Bone marrow (tissue), 2 donors: ENCODE measurements at places on chromosomes 2 and 18.

GRCh38 chr18:79588636-79589481 is 90.7 kb upstream of the CTDP1 start:
- DNase-seq, result no peak

DNA sequence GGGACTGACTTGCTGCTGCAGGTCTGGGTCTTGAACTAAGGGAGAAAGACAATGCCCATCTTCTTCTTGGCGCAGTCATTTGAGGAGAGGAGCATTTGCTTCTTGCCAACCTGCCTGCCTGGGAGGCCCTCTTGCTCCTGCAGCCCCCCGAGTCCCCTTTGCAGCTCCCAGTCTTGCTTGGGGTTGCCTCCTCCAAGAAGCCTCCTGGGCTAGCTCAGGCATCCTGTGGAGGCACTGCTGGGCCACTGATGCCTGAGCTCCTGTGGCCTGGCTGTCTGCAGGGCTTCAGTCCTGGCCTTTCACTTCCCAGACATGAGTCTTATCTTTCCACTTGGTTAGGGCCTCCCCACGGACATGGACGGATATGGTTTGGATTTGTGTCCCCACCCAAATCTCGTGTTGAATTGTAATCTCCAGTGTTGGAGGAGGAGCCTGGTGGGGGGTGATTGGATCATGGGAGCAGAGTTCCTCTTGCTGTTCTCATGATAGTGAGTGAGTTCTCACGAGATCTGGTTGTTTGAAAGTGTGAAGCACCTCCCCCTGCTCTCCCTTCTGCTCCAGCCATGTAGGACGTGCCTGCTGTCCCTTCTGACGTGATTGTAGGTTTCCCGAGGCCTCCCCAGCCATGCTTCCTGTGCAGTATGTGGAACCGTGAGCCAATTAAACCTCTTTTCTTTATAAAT is 17.3 kb downstream of the HPCAL1 start:
- no peak for DNase-seq

- no peak for DNase-seq
These were observed 81.9 kb downstream of the EHBP1 start for GRCh38 chr2:62787386-62787785.

DNA sequence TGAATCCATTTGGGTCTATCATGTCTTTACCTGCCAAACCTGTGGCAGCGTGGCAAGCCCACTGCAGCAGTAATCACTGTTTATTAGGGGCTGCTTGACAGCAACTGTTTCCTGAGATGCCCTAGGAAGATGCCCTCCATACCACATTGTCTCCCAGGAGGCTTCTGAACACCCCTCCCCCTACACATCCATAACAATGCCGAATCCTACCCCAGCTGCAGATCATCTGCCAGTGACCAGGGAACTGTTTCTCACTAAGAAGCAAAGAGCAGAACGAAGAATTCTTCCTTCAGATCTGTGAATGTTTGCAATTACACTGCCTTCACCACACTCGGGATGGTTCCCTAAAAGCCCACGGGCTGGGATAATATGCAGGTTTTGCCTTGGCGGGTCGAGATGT is 127.8 kb downstream of the VIT start:
- no peak for DNase-seq

DNA sequence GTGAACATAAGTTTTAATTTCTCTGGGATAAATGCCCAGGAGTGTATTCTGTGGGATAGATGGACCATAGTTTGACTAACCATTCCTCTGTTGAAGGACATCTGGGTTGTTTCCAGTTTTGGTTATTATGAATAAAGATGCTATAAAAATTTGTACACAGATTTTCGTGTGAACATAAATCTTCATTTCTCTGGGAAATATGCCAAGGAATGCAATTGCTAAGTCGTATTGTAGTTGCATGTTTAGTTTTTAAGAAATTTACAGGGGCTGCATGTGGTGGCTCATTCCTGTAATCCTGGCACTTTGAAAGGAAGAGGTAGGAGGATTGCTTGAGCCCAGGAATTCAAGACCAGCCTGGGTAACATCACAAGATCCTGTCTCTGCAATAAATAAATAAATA is 6.9 kb upstream of the SLC11A1 start:
- no peak for DNase-seq

DNA sequence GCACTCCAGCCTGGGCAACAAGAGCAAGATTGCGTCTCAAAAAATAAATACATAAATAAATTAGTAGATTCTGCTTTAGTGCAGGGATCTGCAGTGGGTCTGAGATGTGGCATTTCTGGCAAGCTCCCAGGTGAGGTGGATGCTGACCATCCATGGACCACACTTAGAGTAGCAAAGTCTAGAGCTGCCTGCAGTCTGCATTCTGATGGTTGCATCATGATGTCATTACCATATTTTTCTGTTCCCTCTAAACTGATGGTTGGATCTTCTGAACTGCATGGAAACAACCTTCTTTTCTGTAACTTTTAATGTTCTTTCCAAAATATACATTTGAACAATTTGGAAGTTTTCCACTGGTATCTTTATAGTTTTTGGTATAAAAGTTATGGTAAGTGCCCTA is 42.9 kb downstream of the MYL12B start:
- no peak for DNase-seq

GRCh38 chr2:233865838-233866237 is 2.3 kb downstream of the MSL3B start:
- DNase-seq, result no peak

GRCh38 chr2:44490726-44491125 is 129.0 kb downstream of the CAMKMT start:
- no peak for DNase-seq

DNA sequence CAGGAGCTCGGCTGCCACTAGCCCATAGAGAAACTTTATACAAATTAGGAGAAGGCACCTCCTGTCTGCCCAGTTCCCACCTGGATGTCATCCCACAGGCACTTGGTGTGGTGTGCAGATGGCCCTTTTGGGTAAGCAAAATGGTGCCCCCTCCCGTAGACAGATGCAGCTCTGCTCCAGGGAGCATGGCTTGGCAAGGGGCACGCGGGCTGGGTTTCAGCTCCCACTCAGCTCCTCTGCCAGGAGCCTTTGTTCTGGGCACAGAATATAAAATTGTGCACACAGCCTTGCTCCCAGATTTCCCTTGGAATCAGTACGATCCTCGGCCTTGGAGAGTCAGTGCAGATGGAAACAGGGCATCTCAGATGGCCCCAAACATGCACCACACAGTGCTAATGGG is 20.3 kb upstream of the KCNF1 start:
- DNase-seq, result no peak
